ENCODE measurements at places on chromosomes 5 and 9. TPM values are rescaled to one million over a fixed set of nuclear protein-coding genes. Genes with fewer than 3 reads are reported as not detected.

GRCh38 chr9:113387560-113388230, 10.9 kb upstream of the HDHD3 start:
- no peak overlapping the region for H3K4me3 ChIP-seq
- H3K4me1 ChIP-seq = no peaks in the 10 kb centered on the region
- no peak for DNase-seq
- no peak overlapping the region for H3K27ac ChIP-seq
- peaks cover 44% of the 10 kb centered on the region for H3K36me3 ChIP-seq
- no peaks in the 10 kb centered on the region for H3K27me3 ChIP-seq

- no peak overlapping the region for H3K4me3 ChIP-seq
- DNase-seq = no peak
- no peaks in the 10 kb centered on the region for H3K4me1 ChIP-seq
- H3K27me3 ChIP-seq = no peaks in the 10 kb centered on the region
Observed at GRCh38 chr5:144774197-144774596, 603.5 kb downstream of the KCTD16 start.

DNA sequence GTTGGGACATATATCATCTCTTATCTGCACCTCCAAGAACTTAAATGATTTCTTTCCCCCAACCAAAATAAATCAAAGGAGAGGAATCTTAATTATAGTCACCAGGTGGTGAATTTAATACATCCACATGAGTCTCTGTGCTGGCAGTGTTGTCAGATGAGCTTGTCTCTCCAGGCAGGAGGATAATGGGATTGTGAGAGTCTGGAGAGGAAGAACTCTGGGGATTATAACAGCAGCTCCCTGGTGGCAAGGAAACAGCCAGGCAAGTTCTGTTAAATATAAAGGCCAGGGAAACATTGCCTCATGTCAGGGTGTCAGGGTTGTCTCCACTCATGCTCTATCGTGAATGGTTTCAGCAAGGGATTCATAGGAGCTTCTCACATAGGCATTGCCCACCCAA, 80.8 kb downstream of the TLR4 start:
- H3K27me3 ChIP-seq = no peaks in the 10 kb centered on the region
- peaks cover 9% of the 10 kb centered on the region for H3K4me1 ChIP-seq
- H3K27ac ChIP-seq = no peak overlapping the region

DNA sequence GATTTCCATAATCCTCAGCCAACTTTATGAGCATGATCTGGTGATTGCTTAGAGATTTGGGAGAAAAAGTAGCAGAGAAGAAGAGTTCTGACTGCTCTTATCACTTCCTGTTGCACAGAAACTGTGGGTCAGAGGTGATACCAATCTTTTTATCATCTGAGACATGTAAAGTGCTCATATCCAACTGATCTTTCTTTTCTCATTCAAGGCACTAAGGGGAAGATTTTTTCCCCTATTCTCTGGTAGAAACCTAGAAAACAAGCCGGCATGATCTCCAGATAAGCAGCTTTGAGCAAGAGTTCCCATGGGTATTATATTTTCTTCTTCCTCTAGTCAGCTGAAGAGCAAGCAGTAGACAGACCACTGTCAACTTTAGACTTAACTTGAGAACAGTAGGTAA, 29.0 kb upstream of the GPR150 start:
- no peaks in the 10 kb centered on the region for H3K27me3 ChIP-seq
- H3K4me1 ChIP-seq = no peaks in the 10 kb centered on the region
- no peaks in the 10 kb centered on the region for H3K36me3 ChIP-seq

The SLC4A9 gene
- not detected for total RNA-seq

DNA sequence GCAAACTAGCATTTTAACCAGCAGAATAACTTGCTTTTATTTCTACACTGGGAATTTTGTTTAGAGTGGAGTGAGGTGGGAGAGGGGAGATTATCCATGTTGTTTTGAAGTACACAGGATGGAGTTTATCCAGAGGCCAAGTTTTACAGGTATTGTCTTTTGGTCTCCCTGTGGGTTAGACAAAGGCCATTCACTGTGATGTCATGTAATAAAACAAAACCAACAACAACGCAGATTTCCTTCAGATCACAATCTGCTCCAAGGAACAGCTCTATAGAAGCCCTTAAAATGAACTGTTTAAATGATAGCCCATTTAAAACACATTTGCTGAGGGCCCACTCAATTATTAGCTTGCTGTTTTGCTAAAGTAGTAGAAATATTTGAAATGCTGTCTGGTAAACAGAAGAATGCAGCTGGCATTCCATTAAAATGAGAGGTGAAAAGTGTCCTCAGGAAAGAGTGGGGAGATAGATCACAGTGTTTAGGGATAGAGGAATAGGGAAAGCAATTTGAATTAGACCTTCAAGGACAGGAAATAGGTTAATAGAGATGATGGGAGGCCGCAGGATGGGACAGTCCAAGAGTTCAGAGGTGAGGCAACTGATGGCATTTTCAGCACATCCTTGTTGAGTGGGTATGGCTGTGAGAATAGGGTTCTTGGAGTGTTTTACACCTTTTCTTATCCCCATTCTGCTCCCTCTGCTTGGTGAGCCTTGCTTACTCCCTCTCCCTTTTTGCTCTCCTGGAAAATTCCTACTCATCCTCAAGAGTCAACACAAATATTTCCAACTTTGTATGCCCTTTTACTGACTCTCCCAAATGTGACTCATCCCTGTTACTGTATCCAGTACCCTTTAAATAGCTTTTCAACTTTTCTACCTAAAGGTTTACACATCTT, 140.1 kb upstream of the NR3C1 start:
- no peak overlapping the region for H3K4me3 ChIP-seq
- H3K36me3 ChIP-seq = no peaks in the 10 kb centered on the region
- DNase-seq = no peak
- H3K27me3 ChIP-seq = no peaks in the 10 kb centered on the region

The SLC6A7 gene
- not detected for total RNA-seq

- no peaks in the 10 kb centered on the region for H3K27me3 ChIP-seq
- no peak for DNase-seq
- no peak overlapping the region for H3K27ac ChIP-seq
- H3K4me3 ChIP-seq = no peak overlapping the region
Observed at GRCh38 chr5:155953335-155953734, 373.6 kb upstream of the SGCD start.

- no peak for DNase-seq
- no peaks in the 10 kb centered on the region for H3K4me1 ChIP-seq
- H3K36me3 ChIP-seq = no peaks in the 10 kb centered on the region
- H3K4me3 ChIP-seq = no peak overlapping the region
- no peaks in the 10 kb centered on the region for H3K27me3 ChIP-seq
Observed at GRCh38 chr9:15220658-15221318, 86.2 kb downstream of the TTC39B start.

GRCh38 chr5:50401336-50401735, 39.8 kb downstream of the EMB start:
- no peak for DNase-seq
- no peak overlapping the region for H3K27ac ChIP-seq
- no peak overlapping the region for H3K4me3 ChIP-seq
- no peaks in the 10 kb centered on the region for H3K27me3 ChIP-seq

The SLC1A1 gene
- total RNA-seq = 6.5 TPM

The CACFD1 gene
- total RNA-seq = 24.8 TPM

Data from ascending aorta (tissue), 2 donors.